Urinary bladder (tissue), 4 donors: ENCODE measurements at places on chromosomes 7 and 10. TPM values are rescaled to one million over a fixed set of nuclear protein-coding genes. Genes with fewer than 3 reads are reported as not detected.

CDHR3 gene
- 10.8 TPM for total RNA-seq

OR2A1 gene
- total RNA-seq: 0.05 TPM

C7orf57 gene
- total RNA-seq: 0.21 TPM

PNLIPRP2 gene
- not detected for total RNA-seq

NUTM2B gene
- total RNA-seq: 0.21 TPM

LRWD1 gene
- total RNA-seq: 8.6 TPM

C10orf53 gene
- total RNA-seq: not detected

SPDYE11 gene
- total RNA-seq: not detected

GNA12 gene
- 22.1 TPM for total RNA-seq

- no peak for DNase-seq
Observed at GRCh38 chr7:157526005-157526912, 189.5 kb downstream of the DNAJB6 start.

DNA sequence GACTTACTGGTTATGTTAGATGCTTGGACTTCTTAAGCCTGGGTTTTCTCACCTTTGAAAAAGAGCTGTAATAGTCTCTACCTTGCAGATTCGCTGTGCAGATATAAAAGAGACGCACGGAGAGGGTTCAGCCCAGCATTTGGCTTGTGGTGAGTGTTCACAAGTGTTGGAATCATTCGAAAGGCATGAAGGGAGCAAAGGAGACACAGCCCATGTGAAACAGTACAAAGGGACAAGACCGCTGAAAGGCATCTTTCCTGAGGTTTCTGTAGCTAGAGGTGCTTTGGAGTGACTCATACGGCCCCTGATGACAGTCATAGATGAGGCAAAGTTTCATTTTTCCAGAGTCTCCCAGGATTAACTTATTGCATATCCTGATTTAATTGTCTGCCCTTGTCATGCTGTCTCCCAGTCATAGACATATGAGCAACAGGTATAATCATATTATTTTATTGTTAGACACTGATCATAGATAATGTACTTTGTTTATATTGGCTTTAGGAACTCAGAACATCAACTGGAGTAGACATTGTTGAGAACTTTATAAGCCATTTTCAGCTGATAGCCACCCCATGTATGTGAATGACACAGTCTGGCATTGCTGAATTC is 171.1 kb downstream of the ADRA2A start:
- DNase-seq: no peak

DNA sequence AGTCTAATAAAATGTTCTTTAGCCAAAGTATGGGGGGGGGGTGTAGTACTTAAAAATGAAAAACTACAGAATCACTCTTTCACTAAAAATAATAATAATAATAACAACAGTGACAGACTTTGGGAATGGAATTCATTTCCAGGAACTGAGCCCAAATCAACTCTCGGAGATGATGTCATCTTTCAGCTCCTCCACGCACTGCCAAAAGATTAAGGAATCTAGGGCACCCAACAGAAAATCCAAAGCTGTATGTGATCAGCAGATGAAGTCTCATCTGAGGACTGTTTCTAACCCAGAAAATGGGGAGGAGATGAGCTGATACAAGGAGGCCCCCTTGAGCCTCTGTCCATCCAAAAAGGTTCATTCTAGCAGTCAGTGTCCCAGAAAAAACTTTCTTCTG is 54.5 kb downstream of the GRB10 start:
- DNase-seq: no peak

GRCh38 chr10:22993314-22993713 is 65.5 kb downstream of the ARMC3 start:
- no peak for DNase-seq

GRCh38 chr10:30829901-30830300 is 200.3 kb upstream of the LYZL2 start:
- DNase-seq: no peak

- no peak for DNase-seq
Observed at GRCh38 chr7:147670759-147671158, 919.8 kb upstream of the C7orf33 start.

DNA sequence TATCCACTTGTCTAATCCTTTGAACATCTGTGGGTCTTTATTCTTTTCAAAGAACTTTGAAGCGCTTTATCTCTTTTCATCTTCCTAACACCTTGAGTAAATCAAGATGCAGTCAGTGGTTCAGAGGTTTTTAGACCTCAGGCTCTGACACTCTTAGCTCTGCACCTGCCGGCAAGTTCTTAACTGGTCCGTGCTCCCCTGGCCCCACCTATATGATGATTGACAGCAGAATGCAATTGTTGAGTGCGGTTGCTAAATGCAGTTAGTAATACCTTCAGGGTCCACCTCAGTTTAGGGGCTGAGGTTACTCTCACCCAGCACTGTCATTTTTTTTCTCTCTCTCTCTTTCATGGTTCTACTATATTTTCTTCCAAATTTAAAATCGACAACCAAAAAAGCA is 854.2 kb upstream of the AUTS2 start:
- no peak for DNase-seq

DNA sequence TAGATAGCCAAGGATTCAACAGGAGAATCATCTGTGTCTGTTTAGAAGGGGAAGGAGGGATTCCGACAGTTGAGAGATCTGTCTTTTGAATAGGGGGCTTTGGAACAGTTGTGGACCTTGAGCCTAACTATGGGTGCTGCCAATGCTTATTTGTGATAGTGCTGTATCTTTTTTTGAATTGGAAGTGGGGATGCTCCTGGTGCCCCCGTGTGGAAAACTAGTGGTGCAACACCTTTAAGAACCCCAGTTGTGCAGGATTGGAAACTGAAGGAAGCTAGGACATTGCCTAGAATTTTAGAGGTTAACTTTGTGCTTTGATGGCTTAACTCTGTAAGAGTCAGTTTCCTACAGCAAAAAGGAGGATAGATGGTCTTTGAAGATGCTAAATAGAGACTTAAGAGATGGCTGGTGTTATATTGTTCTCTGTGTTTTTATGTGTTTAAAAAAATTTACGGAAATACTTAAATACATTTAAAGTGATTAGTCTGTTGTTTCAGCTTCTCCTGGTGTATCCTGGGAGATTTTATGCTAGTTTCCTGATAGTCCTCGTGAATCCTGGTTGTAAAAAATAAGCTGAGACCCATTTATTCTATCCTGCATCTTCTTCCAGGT is 69.3 kb downstream of the AP3M1 start:
- DNase-seq: no peak

DNA sequence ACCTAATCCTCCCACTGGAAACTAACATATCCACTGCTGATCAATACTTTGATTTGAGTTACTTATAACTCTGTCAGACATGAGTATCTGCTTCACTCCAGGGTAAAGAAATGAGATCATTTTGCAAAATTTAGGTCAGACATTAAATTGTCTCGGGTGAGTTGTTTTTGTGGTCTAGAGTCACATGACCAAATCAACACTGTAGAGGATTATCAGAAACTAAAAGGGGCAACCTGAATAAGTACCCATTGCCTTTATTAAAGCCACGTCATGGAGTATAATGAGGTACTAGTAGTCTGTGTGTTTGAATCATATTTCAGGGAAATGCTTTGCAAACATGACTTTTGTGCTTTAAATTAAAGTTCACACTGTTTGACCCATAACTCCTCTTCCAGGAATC is 107.7 kb upstream of the ADO start:
- DNase-seq: no peak

DNA sequence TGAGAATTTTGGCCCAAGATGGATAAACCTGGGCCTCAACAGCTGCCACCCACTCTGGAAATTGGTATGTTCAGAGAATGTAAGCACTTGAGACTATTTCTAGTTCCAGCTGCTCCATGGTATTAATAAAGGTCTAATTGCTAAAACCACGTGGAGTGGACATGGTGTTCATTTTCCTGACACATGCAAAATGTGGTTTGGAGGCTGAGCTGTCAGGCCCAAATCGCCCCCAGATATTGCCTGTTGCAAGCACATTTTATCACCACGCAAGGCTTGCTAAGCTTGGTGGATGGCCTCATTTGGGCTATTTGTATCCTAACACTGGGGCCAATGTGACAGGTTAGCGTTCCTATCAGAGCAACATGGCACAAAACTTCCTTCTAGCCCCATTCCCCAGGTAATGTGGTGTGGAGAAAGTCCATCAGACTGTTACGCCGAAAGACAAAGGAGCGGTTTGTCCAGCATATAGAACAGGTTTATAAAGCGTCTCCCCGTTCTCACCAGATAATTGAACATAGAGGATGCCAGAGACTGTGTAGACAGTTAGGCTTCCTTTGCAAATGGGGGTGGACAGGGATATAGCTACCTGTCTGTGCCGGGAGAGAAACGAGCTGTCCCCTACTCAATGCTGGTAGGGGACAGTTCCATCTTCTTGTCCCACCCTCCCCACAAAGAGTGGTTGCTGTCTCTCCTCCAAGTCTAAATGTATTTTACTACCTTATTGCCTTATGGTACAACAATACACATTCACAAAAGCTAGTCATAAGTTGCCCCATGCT is 78.0 kb upstream of the ANKRD1 start:
- DNase-seq: no peak

GRCh38 chr7:46450425-46450824 is 529.4 kb upstream of the IGFBP3 start:
- no peak for DNase-seq

DNA sequence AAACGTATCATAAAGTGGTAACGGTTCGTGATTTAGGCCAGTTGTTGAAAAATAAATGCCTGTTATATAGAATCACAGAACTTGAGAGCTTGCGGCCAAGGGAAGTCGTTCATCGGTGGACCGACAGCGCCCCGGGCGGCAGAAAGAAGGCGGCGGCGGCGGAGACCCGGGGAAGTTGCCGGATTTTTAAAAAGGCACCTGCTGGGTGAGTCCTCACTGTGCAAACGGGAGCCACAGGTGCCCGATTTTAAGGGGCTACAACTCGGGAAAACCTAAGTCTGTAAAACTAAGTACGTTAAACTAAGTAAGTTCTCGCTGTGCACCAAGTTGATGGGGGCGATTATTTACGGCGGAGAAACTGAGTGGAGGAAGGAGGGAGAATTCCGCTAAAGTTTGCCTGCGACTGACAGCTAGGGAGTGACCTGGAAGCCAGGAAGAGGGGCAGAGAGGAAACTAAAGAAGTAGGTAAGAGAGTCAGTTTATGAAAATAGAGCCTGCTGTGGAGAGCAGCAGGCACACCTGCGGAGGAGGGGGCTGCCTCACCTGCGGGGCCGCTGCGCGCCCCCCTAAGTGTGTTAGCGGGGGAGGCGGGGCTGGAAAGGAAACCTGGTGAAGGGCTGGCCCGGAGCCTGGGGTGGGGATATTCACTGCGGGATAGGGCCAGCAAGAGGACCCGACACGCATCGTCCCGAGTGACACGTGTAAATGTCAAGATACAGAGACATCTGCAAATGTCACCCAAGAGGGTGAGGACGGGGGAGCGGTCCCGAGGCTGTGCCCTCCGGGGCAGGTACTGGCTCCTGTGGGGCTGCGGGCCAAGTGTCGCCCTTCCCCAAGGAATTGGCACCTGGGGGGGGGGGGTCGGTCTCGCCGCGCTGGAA is 996 bp downstream of the ADAM12 start:
- no peak for DNase-seq

- DNase-seq: no peak
Observed at GRCh38 chr10:6054884-6055283, 7.3 kb downstream of the IL2RA start.

DNA sequence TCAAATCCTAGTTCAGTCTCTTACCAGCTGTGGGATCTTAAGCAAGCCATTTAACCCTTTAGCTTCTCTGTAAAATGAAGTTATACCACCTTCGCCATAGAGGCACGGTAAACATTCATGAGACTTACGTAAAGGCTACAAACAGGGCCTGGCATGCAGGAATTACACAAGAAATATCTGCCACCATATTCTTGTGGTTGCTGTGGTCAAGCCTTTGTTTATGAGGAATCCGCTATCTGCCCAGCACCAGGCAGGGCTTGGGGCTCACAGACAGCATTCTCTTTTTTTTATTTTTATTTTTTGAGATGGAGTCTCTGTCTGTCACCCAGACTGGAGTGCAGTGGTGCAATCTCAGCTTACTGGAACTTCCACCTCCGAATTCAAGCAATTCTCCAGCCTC is 9.9 kb downstream of the AIFM2 start:
- no peak for DNase-seq

DNA sequence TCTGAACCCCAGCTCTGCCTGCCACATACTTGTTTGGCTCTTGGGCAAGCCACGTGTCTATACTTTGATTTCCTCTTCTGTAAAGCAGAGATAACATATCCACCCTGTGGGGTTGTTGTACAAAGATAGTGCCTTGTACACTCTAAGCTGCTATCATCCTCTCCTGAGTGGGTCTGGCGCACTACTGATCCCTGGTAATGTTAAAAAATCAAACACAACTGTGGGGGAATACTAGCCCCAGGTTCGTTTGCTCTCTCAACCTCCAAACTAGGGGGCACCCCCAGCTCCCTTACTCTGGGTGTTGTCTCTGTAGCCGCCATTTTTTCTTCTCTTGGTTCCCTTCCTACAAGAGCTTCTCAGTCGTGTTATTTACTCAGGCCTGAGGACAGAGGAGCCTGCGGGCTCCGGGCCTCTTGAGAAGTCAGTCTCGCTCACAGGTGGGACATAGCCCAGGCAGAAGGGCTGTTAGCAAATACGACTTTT is 1.0 kb downstream of the POLM start:
- no peak for DNase-seq

DNA sequence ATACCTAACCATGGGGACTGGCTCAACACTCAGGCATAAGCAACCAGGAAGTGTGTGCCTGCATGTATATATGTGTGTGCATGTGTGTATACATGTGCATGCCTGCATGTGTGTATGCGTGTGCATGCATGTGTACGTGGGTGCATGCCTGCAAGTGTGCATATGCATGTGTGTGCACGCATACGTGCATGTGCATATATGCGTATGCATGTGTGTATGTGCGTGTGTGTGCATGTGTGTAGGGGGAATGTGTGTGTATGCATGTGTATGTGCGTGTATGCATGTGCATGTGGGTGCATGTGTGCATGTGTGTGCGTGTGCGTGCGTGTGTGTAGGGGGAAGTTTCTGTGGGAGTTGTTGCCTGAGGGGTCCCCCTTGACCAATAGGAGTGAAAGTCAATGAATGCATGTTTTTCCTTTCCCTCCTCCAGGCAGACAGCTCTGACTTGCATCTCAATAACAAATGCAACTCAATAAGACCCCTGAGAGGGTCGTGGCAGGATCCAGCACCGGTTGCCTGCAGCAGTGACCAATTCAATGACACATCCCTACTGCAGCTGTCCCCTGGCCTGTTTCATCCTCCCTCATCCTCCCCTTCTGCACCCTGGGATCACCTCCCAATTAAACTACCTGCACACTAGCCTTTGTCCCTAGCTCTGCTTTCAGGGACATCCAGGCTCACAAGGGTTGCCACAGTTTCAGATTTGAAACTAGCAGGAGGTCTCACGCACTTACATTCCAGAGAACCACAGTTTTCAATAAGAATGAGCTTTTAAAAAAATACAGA is 27.0 kb upstream of the FZD8 start:
- DNase-seq: no peak

GRCh38 chr10:70748801-70749573 is 36.2 kb downstream of the TBATA start:
- DNase-seq: no peak

GRCh38 chr7:132073920-132074589 is 502.2 kb downstream of the PLXNA4 start:
- DNase-seq: no peak

DNA sequence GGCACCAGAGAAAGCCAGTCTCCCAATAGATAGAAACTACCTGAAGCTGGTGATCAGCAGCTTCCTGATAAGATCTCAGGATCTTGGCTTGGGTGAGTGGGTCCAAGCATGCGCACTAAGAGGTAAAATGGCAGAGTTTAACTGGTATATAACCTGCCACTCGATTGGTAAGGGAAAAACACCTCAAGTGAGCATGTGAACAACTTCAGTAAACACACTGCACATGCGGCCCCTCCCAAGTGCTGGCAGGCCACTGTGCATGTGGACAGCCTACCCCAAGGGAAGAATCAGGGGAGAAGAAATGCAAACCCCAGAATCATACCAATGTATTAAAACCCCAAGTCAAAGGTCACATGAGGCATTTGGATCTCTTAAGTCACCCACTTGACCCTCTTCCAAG is 17.7 kb upstream of the PON1 start:
- DNase-seq: no peak
